Foreskin keratinocyte (primary cell): ENCODE measurements at places on chromosomes 2 and 18. TPM values are rescaled to one million over a fixed set of nuclear protein-coding genes. Genes with fewer than 3 reads are reported as not detected.

NEUROD1 gene
- not detected in 2 replicates for total RNA-seq

CAPN14 gene
- 0.31 and 0.35 TPM in 2 replicates for total RNA-seq

CPLX4 gene
- total RNA-seq: not detected in 2 replicates

SERPINB11 gene
- total RNA-seq: not detected in 2 replicates

DNAJC5G gene
- not detected in 2 replicates for total RNA-seq

UBE2E3 gene
- 61.3 and 72.3 TPM in 2 replicates for total RNA-seq

LRATD1 gene
- total RNA-seq: 8.0 and 9.5 TPM in 2 replicates
